Stimulated activated CD8-positive, alpha-beta memory T cell treated with anti-CD3 and anti-CD28 coated beads, Interleukin-7, amount 100 ng/mL, for 48 hours (primary cell): ENCODE measurements at places on chromosomes 6 and 20.
A peak's percentile ranks its signal among the peaks of the same experiment; 100 is the strongest.

GRCh38 chr6:77433888-77434287, 29.4 kb downstream of the HTR1B start:
- no peak for DNase-seq

GRCh38 chr6:25343984-25344383, 64.8 kb downstream of the CARMIL1 start:
- DNase-seq, result no peak

DNA sequence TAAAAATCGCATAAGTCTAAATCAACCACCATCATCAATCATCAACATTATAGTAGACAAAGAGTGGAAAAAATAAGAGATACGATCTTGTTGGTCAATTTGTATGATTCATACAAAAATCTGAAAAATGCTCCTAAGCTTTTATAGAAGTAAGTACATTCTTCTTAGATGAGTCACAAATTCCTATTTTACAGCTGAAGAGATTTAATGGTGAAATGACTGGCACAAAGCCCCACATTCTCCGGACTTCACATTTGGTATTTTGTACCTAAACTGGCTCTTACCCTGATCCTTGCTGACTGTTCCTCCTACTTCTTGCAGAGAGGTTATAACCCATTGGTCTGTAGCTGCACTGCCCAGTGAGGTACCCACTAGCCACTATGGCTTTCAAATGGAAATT, 29.9 kb upstream of the PREP start:
- DNase-seq, result no peak

DNA sequence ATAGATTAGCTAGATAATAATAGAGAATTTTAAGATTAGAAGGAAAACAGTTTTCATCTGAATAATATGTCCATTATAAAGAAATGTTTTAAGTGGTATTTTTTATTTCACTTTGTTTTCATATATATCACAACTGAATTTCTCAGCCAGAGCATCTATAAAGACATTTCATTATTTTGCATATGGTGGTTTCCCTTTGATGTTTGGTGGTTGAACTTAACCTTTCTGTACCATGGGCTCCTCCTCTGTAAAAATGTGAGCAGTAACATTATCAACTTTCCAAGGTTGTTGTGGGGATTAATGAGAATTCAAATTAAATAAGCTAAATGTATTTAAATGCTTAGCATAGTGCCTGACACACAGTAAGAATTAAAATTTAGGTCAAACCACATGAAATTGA, 119.8 kb upstream of the QKI start:
- no peak for DNase-seq

- no peak for DNase-seq
Observed at GRCh38 chr6:104941729-104942091, 15.2 kb upstream of the LIN28B start.

DNA sequence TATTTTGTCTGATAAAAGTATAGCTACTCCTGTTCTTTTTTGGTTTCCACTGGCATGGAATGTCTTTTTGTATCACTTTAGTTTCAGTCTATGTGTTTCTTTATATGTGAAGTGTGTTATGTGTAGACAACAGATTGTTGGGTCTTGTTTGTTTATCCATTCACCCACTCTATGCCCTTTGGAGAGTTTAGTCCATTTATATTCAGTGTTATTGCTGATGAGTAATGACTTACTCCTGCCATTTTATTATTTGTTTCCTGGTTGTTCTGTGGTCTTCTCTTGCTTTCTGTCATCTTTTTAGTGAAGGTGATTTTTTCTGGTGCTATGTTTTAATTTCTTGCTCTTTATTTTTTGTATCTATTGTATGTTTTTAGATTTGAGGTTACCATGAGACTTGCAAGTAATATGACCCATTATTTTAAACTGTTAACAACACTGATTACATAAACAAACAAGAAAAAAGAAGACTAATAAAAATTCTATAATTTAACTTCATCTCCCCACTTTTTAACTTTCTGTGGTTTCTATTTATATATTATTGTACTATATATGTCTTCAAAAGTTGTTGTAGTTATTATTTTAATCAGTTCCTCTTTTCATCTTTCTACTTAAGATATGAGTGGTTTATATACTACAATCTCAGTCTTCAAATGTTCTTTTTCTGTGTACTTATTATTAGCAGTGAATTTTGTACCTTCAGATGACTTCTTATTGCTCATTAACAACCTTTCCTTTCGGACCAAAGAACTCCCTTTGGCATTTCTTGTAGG, 323.4 kb downstream of the BTBD9 start:
- no peak for DNase-seq

- DNase-seq, result no peak
Observed at GRCh38 chr6:13159300-13159699, 169.0 kb downstream of the TBC1D7 start.

DNA sequence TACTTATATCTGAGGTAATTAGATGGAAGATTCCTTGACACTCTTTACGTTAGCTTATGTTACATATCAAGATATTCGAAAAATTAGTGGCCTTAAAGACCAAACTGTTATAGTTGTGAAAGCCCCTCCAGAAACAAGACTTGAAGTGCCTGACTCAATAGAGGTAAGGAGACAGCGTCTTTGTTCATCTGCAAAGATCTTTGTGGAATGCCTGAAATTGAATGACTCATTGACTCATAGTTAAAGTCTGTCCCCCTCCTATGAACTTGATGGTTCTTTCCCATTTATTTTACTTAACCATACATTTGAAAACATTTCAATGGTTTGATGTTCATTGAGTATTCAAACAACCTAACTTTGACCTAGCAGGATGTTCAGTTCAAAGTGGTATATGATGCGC, 47.6 kb upstream of the CDKAL1 start:
- DNase-seq, result no peak

DNA sequence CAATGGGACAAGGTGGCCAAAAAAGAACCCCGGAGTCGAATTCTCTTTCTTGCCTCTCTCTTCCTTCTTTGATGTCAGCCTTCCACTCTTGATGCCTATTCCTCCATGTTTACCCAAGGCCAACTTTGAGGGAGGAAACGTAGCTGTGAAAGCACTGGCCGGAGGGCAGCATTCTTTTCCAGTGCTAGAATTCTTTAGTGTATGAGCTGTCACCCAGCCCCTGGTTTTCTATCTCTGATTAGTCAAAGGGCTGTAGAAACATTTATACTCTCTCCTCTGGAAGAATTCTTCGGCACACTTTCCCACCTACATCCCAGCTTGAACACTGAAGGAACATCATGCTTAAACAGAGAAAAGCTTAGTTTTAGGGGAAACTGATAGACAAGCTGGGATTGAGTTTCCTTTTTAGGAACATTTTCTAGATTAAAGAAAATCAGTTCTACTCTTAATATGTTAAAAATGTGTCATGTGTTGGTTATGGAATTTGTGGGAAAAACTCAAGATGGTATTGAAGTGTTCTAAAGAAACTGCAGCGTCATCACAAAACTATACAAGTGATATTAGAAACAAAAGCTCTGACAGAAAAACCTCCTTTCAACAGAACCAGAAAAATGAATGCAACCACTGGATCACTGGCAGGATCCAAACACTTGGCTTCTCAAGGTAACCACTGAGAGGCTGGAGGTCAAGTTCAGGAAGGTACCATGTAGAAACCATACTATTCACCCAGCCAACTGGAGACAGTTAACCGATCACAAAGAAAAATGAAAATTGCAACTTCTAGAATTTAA, 20.7 kb upstream of the UTRN start:
- no peak for DNase-seq

GRCh38 chr6:144931172-144932035, 646.3 kb downstream of the UTRN start:
- DNase-seq, result peak; percentile 4

GRCh38 chr6:158031381-158032353, 50.0 kb downstream of the SYNJ2 start:
- peak; percentile 67 for DNase-seq

- no peak for DNase-seq
Observed at GRCh38 chr6:46749731-46750130, 3.0 kb downstream of the ANKRD66 start.

DNA sequence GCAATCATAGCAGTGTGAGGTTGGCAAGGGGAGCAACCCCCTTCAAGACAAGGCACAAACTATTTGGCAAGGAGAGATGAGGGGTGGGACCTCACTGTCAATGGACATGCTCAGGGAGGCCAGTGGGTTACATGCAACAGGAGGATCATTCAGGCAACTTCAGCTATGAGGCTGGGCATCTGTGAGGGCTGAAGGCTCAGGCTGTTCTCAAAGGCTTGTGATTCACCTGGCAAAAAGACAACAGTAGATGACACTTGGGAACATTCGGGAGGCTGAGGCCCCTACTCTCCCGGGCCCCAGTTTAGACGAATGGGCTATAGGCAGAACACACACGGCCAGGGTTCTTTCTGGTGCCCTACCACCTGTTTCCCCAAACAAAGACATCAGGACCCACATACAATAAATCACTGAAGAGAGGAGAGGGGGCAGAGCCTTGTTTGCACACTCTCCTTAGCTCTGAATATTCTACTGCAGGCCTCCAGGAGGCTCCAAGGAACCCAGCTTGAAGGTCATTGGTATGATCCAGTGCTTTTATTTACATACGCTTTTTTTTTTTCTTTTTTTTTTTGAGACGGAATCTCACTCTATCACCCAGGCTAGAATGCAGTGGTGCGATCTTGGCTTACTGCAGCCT, 7.9 kb downstream of the TUBB start:
- no peak for DNase-seq

DNA sequence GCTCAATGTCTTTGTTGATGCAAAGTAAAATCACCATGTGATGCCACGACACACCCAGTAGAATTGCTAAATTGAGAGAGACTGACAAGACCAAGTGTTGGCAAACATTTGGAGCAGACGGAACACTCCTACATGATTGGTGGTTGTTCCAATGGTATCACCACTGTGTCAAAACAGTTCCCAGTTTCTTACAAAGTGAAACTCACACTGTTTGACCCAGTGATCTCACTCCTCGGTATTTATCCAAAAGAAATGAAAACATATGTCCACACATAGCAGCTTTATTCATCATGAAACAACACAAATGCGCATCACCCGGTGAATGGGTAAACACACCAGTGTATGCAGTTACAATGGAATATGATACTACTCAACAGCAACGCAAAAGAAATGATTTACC, 74.0 kb upstream of the SULF2 start:
- DNase-seq, result no peak

DNA sequence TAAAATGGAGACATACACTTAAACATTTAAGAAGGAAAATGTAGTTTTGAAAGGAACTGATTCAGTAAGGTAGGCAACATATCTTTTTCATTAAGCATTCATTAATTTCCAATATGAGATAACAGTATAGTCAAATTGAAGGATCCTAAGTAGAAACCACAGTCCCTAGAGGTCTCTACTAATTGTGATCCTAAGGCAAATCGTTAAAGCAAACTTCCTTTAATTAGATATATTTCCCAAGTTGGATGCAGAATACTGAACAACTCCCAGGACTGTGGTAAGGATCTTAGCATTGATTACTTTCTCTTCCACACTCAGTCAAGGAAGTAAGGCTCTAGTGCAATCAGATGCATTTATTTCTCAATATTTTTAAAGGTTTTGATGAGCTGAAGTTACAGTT, 604.1 kb upstream of the GJE1 start:
- DNase-seq, result no peak

DNA sequence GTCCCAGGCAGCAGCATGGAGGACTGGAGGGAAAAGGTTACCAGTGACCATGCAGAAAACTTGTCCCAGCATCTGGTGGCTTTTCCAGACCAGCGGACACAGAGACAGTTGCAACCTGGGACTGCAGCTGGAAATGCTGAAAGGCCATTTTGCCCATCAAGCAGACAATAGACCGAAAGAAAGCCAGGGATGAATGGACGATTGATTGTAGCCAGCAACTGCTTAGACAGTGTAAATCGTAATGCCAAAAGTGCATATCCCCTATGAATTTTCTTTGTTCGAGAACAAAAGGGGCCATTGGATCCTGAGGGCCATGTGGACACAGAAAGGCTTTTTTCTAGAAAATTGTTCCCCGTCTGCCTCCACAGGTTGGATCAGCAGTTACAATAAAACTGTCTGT, 115.7 kb downstream of the MBOAT1 start:
- no peak for DNase-seq
